ENCODE measurements at places on chromosomes 1 and 21. TPM values are rescaled to one million over a fixed set of nuclear protein-coding genes. Genes with fewer than 3 reads are reported as not detected.

The DIP2A gene
- total RNA-seq: 26.8 TPM

The CIART gene
- 2.5 TPM for total RNA-seq

DNA sequence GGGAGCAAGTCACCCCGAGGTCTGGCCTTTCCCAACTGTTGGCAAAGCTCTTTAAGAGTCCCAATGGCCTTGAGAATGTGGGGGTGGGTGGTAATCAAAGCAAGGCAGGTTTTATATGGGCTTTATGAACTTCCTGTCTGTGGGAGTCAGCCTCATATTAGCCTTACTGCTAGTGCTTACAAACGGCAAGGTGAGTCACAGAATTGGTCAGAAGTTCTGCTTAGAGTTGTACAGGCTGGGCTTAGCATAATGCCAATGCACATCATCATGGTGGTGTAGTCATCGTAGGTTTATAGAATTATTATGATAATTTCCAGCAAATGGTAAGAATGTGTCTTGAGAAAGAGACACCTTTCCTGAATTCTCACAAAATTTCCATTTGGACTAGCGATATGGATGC lies 192.7 kb upstream of the KIAA0040 start:
- DNase-seq: no peak

DNA sequence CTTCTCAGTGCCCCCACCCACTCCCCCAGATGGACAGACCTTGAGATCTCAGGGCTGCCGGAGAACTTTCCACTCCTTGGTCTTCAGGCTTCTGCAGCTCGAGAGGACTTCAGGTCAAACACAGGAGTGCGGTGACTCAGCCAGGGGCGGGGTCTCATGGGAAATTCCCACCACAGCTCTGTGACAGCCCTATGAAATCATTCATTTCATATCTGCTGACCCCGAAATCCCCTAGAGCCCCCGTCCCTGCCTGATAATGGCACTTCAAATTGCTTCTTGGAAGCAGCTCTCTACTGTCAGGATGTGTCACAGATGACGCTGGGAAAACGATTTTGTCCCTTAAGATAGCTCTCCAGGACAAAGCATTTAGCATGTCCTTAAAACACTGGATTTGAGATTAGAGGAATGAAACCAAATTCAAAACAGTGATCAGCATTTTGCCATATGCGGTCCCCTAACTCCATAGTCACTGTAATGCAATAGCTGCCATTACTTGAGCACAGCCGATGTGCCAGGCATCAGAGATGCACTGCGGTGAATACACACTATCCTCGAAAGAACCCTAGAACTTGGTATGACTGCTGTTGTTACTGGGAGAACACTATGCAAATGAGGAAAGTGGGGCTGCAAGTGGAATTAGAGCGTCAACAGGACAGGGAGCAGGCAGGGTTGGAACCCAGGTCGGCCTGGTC lies at the start of gene TNFRSF9:
TSS of gene TNFRSF9 (minus strand) at position 95 of the 692 bp plus-strand sequence. CDS start 845 bp downstream, outside the sequence.
- no peak for DNase-seq

Data from occipital lobe (tissue), 3 donors.